ENCODE measurements at places on chromosomes 7 and 10.

- DNase-seq, result no peak
These were observed 32.1 kb upstream of the CCSER2 start for GRCh38 chr10:84296091-84296981.

- no peak for DNase-seq
These were observed 152.5 kb upstream of the STK17A start for GRCh38 chr7:43430411-43430810.

DNA sequence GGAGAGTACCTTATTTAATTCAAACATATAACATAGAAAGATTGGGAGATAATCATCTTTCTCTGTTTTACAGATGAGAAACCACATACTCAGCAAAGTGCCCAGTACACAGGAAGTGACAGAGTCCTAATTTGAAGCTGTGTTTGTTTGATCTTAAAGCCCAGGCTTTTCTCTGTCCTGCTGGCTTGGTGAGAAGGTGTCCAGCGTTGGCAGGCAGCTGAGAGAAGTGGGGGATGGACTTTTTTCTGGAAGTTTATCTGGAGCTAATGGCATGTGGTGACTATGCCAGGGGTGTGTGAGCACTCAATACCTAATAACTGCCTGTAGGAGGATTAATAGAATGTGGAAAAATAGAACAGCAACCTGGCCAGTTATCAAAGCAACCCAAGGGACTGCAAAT, 60.8 kb downstream of the NPSR1 start:
- DNase-seq, result no peak

- DNase-seq, result no peak
These were observed 1077.3 kb downstream of the SORCS3 start for GRCh38 chr10:105718207-105718995.

GRCh38 chr10:90447831-90448230, 410.0 kb downstream of the HTR7 start:
- DNase-seq, result no peak

- DNase-seq, result no peak
These were observed 137.8 kb downstream of the MAPK8 start for GRCh38 chr10:48444266-48444665.

GRCh38 chr7:127393368-127394058, 1.0 kb upstream of the ZNF800 start:
- DNase-seq, result no peak
